Activated naive CD4-positive, alpha-beta T cell treated with anti-CD3 and anti-CD28 coated beads, Interleukin-2, amount 50 U/mL, for 16 hours (primary cell): ENCODE measurements at places on chromosomes 13 and 19.

- no peak for DNase-seq
Measured at GRCh38 chr13:97249093-97249795, 27.1 kb downstream of the MBNL2 start.

GRCh38 chr19:1164684-1165531 lies 9.2 kb downstream of the SBNO2 start:
- peak; percentile 7 for DNase-seq

- no peak for DNase-seq
Measured at GRCh38 chr13:103297083-103297482, 230.9 kb upstream of the SLC10A2 start.

DNA sequence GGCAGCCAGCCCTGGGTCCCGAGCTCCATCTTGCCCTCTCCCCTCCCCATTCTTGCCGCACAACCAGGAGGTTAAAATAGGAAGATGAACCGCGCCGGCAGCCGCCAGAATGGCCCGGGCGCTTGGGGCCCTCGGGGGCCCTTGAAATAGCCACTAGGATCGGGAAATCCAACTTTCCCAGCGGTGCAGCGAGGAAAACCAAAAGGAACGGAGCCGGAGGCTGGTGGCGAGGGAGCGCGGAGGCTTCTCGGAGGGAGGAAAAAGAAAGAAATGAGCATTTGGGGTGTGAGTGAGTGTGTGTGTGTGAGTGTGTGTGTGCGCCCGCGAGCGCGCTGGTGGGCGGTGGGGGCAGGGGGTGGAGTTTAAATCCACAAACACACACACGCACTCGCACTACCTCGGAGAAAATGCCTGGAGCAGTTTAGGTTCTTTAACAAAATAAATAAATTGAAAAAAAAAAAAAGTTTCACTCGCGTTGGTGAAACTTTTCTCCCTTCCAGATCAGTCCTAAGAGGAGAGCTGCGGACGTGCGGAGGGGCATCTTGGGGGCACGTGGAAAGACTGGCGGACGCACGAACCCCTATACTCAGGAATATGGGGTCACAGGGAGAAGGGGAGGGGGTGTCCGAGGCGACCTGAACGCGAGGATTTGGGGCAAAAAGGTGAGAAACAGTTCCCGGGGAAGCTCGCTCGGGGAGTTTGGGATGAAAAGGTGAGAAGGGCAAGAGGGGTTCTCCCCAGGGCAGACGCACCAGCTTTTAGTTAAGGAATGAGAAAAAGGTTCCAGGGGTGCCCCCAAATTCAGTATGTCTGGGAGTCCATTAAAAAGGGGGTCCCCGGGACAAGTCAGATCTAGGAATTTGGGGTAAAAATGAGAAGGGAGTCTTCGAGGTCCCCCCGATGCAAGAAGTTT lies 1.3 kb downstream of the RFX2 start:
- peak; percentile 70 for DNase-seq

DNA sequence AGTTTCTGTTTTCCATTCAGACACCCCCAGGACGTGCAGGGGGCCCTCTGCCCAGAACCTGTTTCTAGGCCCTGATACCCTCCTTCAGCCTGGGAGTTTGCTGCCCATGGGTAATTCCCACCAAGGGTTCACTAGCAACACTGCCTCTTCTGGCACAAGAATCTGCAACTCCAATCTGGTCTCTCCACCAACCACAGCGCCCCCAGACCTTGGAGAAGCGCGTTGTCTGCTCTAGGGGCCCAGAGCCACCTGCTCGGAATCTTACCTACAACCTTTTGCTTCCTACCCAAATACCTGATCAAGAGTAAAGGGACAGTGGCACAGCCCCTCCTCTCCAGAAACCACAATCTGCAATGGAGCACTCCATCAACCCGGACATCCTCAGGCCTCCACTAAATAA lies 763 bp downstream of the ZNF180 start:
- no peak for DNase-seq

- DNase-seq: no peak
Measured at GRCh38 chr13:84191139-84191538, 308.9 kb upstream of the SLITRK1 start.
